ENCODE measurements at places on chromosomes 4 and X.

- DNase-seq, result no peak
These were observed 13.5 kb downstream of the DCHS2 start for GRCh38 chr4:154478128-154478527.

- DNase-seq, result no peak
These were observed 14.4 kb downstream of the VGLL1 start for GRCh38 chrX:136546371-136546781.

- DNase-seq, result no peak
These were observed 44.6 kb downstream of the C4orf33 start for GRCh38 chr4:129140521-129140920.

DNA sequence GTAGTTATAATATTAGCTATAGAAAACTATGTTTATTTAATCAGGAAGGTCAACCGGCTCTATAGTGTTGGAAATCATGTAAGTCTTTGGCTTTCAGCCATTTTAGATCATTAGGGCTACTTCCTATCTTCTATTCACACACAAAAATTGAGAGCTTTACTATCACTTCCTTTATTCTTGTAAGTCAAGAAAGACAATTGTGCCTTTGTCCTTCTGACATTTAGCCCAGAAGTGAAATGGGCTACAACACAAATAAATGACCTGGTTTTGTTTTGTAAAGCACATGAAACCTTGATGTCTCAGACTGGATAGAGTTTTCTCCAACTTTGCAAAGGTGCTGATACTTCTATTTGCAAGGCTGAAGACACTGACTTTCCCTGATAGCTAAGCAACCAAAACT is 122.4 kb upstream of the ACSL4 start:
- no peak for DNase-seq

GRCh38 chr4:139957065-139957464 is 196.9 kb downstream of the MAML3 start:
- DNase-seq, result no peak

DNA sequence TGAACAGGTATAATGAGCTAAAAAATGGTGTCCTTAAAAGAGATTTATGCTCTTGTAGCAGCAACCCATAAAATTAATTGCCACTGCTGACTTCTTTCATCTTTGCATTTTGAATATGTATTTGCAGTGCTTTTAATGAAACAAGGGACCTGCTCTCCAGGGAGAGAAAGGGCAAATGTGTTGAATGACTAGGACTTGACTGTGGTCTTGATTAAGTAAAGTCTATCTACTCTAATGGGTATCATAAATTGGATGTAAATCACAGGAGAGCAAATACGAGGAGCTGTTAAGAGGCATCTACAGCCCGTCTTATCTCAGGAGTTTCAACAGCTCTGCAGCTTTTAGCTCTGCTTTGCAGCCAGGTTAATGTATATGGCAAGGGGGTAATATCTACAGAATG is 216.4 kb downstream of the PALLD start:
- DNase-seq, result no peak

DNA sequence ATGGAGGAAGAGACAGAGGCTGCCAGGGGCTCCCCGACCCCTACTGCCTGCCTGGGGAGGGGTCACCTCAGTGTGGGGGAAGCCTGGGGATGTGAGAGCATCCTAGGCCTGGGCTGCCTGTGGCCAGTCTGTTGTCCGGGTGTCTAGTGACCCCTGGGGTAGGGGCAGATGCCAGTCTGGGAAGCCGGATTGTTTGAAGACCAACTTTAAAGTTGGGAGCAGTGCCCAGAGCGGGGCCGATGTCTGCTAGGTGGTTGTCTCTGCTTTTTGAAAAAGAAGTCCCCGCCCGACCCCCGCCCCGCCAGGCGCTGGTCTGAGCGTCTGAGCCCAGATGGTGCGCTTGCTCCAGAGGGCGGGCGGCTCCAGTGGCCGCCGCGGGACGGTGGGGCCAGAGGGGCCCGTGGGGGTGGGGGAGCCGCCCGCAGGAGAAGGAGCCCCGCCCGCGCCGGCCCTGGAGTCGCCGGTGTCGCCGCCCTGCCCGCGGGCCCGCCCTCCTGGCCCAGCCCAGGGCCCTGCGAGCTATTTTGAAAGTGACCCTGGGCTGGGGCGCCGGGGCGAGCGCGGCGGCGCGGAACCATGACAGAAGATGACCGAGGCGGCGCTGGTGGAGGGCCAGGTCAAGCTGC is at the start of gene DOK7:
Gene DOK7 (plus strand): TSS at position 517 of the 626 bp plus-strand sequence. CDS start 70 bp downstream, at position 587.
- DNase-seq, result no peak

DNA sequence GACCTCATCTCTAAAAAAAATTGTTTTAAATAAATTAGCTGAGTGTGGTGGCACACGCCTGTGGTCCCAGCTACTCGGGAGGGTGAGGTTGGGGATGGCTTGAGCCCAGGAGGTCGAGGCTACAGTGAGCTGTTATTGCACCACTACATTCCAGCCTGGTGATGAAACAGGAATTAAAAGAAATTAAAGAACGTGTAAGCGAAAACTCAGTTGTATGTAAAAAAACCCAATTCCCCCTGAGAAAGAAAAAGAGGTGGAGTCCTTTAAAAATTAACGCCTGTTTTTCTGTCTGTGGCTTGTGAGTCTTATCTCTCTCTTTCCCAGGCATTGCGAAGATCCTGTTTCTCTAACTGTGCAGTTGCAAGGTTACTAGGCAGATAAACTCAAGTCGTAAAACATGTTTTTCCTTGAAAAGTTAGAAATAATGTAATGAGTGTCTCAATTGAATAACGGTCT is 22.1 kb downstream of the EPGN start:
- no peak for DNase-seq

DNA sequence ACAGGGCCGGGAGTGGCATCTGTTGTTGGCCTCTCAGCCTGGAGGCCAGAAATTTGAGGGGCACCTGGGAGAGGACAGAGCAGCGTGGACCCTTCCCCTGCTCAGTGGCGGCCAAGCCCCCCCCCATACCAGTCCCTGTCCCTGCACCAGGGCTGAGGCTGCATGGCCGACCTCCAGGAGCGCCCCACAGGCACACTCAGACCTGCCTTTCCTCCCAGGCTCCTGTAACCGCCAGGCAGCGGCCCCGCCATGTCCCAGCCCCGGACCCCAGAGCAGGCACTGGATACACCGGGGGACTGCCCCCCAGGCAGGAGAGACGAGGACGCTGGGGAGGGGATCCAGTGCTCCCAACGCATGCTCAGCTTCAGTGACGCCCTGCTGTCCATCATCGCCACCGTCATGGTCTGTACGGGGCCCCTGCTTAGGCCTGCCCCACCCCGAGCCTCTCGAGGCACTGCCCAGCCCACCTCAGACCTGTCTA is 15.3 kb downstream of the TMEM175 start:
- DNase-seq, result no peak

- DNase-seq, result peak; percentile 66
These were observed 28.4 kb upstream of the TNIP3 start for GRCh38 chr4:121192480-121192879.

GRCh38 chr4:90648311-90648710 is 521.1 kb downstream of the CCSER1 start:
- no peak for DNase-seq

- no peak for DNase-seq
These were observed 39.5 kb downstream of the GPC4 start for GRCh38 chrX:133375615-133376340.

GRCh38 chr4:95027905-95028618 is 270.3 kb downstream of the BMPR1B start:
- DNase-seq, result no peak

DNA sequence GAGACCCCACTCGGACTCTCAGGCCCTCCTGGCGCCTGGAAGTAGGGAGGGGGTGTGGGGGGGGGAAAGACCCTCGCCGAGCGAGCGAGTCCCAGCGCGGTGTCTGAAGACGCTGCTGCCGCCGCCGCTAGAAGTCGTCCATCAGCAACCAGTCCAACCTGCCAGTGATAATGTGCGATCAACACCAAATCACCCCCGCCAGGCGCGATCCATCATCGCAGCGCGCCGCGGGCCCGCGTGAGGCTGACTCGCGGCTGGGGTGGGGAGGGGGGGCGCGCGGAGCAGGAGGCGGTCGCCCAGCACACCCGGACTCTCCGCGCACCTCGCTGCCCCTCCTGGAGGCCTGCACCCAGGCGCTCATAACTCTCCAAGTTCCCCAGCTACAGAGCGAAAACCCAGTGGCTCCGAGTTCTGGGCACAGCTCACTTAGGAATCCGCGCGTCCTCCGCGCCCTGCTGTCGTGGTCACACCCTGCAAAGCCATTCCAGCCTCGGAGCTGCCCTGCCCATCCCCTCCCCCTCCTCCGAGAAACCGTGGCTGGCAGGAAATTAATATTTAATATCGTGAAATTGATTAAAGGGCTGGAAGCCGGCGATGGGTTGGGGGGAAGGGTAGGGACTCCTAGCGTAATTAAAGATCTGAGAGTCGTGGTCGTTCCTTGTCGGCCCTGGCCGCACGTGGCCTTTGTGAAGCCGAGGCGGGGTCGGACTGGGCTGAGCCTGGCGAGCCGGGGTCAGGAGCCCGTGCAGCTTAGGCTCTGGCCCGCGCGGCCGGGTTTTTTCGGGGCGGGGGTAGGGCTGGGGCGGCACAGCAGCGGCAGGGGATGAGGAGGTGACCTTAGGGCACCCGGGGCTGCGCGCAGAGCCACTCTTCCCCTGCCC is 58.1 kb upstream of the BCOR start:
- no peak for DNase-seq

DNA sequence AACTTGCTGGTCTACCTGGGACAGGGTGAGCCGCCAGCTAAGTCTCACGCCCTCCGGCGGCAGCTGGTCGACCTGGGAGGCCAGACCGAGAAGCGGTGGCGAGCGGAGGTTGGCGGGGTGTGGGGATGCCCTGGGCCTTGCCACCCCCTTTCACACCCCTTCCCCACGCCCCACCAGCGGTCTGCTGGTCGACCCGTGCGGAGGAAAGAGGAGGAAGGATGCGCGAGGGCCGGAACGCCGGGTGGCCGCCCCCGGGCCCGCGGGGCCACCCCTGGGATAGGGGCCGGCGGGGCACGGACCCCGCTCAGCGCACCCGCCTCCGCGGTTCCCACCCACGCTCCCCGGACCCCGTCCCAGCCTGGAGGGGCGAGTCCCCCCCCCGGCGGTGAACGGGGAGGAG is 28.3 kb upstream of the DCAF12L1 start:
- no peak for DNase-seq

- DNase-seq, result no peak
These were observed 53.9 kb downstream of the FAT1 start for GRCh38 chr4:186669735-186670134.

GRCh38 chr4:13159041-13159620 is 325.0 kb downstream of the RAB28 start:
- DNase-seq, result no peak

GRCh38 chr4:38769857-38770256 is 12.9 kb downstream of the TLR10 start:
- no peak for DNase-seq
